ENCODE measurements at places on chromosomes 3 and 15.

DNA sequence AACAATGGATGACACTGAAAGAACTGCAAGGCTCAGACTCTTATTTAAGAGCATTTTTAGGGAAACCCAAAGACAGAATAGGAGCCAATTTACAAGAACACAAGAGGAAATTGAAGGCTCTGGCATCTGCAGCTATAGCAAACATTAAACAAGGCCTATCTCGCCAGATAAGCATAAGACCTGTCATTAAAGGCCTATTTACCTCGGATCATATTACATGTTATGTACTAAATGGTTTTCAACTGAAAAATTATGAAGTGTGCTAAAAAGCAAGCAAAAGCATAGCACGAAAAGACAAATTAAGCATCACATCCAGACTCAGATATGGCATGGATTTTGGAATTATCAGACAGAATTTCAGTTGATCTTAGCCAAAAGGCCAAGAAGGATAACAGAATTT, 617.1 kb downstream of the SQOR start:
- DNase-seq = no peak

GRCh38 chr3:136632625-136633081, 119.5 kb downstream of the STAG1 start:
- no peak for DNase-seq

DNA sequence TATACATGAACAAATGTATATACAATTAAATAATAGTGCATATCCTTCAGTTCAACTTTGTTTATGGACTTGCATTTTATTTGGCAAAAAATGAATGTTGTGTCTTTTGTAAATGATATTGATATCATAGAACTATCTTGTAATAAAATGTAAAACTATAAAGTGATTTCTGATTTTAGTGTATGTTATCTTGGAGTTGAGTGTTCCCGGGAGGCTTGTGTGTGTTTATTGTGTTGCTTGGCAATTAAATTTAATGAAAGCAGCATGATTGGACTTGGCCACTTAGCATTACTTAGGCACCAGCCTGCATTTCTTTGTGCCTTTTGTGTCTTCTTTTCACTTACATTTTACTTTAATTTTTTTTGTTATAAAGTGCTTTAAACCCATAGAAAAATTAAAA, 10.6 kb downstream of the ARHGEF26 start:
- DNase-seq = no peak

DNA sequence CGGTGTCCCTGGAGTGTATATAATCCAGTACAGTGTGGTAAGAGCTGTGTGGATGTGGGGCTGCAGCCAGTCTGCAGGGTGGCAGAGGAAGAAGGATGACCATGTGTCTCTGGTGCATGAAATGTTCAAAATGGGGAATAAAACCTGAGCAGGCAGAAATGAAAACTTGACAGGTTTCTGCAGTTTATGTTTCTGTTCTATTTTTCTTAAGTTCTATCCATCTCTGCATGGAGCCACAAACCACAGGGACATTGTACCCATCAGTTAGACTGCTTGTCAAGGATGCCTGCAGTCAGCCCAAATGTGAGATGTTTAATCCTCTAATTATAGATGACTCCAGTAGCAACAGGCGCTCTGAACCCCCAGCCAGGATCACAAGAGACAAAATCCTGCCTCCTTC, 216.7 kb downstream of the IL20RB start:
- no peak for DNase-seq

DNA sequence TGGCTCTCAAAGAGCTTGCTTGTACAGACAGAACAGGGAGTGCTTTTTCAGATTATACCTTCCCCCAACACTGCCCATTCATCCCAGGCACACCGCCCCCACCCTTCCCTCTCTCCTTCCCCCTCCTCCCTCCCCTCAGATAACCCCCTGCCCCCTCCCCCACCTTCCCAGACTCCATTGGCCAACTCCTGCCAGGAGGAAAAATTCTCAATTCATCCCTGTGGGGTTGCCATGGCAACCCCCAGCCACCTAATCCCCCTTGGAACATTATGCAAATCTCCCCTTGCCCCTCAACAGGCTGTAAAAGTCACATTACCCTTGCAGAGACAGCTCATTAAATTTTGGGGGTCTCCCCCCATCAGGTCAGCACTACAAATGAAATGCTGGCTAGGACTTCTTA, 14.3 kb downstream of the TLE3 start:
- DNase-seq = no peak

DNA sequence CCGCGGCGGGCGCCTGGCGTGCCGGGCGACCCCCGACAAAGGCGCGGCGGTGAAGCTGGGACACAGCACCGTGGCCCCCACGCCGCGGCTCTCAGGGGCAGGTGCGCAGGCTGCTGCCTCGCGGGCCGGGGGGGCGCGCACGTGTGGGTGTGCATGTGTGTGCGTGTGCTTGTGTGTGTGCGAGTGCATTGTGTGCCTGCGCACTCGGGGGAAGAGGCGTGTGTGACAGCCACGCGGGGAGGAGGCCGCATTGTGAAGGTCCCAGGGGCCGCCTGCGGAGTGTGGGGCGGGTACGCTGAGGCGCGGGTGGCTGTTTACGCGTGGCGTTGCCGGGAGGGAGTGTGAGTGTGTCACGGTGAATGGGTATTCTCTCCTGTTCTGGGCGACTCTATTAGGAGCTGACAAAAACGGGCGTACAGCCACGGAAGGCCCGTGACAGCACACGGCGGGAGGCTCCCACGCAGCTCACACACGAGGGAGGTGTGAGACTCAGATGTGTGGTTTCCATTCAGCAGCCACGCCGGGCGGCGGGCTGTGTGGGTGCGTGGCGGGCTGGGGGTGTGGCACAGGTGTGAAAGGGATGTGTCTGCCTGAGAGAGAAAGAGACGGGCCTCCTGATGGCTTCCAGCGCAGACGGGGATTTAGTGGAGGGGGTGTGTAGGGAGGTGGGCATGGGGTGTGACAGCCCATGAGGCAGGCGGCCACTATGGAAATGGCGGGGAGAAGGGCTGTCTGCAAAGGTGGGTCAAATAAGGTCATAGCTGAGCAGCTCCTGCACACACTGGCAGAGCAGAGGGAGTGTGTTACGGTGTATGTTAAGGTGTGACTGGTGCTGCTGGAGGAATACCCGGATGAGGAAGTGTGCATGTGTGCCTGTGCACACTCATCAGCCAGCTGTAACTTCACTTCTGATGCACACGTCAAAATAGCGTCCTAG, 750 bp downstream of the PODXL2 start:
- DNase-seq = peak; percentile 51

GRCh38 chr15:99436542-99437314, 129.1 kb upstream of the MEF2A start:
- no peak for DNase-seq

GRCh38 chr3:179671747-179672242, 19.0 kb downstream of the USP13 start:
- DNase-seq = no peak

- no peak for DNase-seq
These were observed 1065.1 kb downstream of the AGBL1 start for GRCh38 chr15:87144775-87145174.

GRCh38 chr15:83323296-83323711, 38.8 kb upstream of the BNC1 start:
- no peak for DNase-seq

- DNase-seq = no peak
These were observed 26.9 kb downstream of the MINDY4B start for GRCh38 chr3:150878290-150878689.

DNA sequence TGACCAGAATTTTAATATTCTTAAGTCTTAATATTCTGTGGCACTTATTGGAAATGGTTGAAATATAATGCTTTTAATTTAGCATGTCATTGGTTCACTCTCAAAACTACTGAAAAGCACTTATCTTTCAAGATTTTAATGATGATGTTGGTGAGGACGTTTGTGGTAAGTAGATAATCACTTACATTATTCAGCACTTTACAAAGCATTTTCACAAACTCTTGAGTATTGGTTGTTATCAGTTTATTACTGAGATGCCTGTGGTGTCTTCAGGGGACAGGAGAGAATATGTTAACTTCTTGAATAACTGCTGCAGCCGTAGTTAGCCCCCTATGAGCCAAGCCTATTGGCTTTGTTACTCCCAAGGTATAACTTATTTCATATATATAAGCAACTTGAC, 15.2 kb downstream of the TGFBR2 start:
- no peak for DNase-seq

- no peak for DNase-seq
These were observed 156.3 kb upstream of the UBE2E1 start for GRCh38 chr3:23649448-23649847.

DNA sequence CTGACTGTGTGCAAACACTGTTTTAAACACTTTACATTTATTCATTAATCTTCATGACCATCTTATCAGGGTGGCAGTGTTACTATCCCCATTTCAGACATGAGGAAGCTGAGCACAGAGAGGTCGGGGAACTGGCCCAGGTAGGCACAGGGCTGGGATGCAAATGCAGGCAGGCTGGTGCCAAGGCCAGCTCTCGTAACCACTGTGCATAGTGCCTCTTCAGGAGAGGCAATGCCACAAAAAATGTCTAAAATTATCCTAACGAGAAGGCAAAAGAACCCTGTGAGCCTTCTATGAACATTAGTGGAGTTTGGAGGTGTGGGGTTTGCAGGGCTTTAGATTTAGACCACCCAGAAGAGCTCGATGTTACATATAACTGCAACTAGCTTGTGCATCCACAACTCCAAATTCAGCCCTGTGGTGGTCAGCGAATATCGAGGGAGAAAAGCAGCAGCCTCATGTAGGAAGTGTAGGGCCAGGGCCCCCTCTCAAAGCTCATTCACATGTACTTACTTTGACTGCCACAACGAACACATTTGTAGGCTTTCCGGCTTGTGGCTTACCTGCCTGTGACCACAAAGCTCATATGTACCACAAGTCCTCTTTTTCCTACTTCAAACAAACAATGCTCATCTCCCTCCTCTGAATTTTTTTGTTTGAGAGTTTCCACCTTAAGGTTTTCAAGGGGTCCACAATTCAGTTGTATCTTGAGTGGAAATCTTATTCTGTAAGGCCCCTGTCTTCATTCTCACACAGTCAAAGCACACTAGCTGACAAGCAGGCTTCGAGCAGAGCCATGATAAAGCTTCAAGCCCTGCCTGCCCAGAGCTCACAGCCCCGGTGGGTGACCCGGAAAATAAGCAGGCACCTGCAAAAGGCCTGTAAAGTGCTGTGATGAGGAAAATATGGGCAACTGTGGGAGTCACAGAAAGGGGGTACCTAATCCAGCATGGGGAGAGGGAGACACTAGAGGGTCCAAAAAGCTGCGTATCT, 722.9 kb upstream of the CFAP20DC start:
- DNase-seq = peak; percentile 62

DNA sequence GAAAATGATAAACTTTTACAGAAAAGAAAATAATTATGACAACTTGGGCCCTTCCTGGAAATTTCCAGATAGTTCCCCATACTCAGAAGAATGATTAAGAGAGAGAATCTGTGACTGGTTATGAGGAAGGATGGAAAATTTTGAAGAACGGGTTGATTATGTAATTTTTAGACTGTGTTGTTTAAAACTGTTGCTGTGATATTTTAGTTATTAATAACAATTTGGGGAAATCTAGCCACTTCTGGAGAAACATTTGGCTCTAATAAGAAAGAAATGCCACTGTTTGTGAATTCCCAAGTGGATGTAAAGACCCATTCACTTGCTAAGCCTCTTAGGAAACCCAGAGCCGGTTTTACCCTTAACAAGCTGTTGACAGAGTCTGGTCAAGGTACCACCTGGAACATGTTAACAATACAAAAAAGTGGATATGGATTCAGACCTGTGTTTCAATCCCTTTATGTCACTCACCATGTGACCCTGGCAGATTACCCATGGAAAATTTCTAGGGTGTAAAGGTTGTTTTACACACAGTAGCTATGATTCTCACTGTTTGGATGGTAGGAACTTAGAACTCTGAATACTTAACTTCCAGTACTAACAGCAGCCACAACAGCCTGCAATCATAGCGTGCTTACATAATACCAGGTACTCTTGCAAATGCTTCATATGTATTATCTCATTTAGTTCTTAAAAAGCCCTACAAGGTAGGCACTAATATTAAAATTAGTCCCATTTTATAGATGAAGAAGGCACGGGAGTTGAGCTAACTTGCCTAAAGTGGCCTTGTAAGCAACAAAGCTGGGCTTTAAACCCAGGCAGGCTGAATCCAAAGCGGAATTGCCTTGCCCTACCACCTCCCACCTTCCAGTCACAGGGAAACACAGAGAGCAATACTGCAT, 32.0 kb downstream of the ZBTB38 start:
- no peak for DNase-seq

- DNase-seq = no peak
These were observed 22.8 kb downstream of the EFCC1 start for GRCh38 chr3:129023909-129024308.

GRCh38 chr3:29889215-29889614, 608.3 kb downstream of the RBMS3 start:
- no peak for DNase-seq

GRCh38 chr3:192917028-192917403, 640 bp downstream of the MB21D2 start:
- DNase-seq = peak; percentile 47

- DNase-seq = no peak
These were observed 35.1 kb downstream of the EAF1 start for GRCh38 chr3:15462451-15462850.

DNA sequence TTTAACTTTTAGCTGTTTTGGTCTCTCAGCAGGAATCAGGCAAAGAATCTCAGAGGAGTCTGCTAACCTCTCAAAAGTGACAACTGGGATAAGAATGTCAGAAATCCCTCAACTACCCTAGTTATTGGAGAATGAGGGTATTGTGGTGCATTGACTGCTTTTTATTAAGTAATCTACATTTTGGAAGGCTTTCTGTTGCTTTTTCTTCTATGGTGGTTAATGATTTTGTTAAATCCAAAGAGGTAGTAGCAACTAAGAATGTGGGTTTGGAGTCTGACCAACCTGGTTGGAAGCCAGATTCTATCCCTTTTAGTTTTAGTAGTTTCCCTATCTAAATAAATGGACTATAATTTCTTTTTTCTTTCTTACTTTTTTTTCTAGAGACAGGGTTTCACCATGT, 94.7 kb upstream of the RNF7 start:
- DNase-seq = no peak

- no peak for DNase-seq
These were observed 11.7 kb downstream of the EIF5A2 start for GRCh38 chr3:170896781-170897180.

- DNase-seq = no peak
These were observed 602.1 kb downstream of the VGLL3 start for GRCh38 chr3:86388820-86389219.

DNA sequence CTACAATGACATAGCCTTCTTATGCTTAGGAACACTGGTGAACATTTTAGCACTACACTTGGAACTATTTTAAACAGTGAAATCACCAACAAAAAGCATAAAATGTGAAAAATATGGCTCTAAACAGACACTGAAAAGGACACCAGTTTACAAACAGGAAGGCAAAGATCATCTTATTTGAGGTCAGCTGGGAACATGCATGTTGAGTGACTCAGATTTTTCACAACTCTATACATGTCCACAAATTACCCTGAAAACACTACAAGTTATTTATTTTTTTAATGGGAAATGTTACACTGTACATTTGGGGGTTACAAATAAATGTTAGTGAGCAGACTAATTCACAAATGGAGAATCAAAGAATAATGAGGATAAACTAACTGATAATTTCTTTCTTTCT, 12.5 kb upstream of the GK5 start:
- DNase-seq = no peak
